ENCODE measurements at places on chromosomes 16 and 17. TPM values are rescaled to one million over a fixed set of nuclear protein-coding genes. Genes with fewer than 3 reads are reported as not detected.

GRCh38 chr16:79484237-79484636, 116.3 kb downstream of the MAF start:
- no peak for DNase-seq

GRCh38 chr17:39660397-39661385, 4.5 kb upstream of the TCAP start:
- DNase-seq, result no peak

GRCh38 chr17:35774499-35774898, 13.8 kb downstream of the C17orf50 start:
- DNase-seq, result no peak

DNA sequence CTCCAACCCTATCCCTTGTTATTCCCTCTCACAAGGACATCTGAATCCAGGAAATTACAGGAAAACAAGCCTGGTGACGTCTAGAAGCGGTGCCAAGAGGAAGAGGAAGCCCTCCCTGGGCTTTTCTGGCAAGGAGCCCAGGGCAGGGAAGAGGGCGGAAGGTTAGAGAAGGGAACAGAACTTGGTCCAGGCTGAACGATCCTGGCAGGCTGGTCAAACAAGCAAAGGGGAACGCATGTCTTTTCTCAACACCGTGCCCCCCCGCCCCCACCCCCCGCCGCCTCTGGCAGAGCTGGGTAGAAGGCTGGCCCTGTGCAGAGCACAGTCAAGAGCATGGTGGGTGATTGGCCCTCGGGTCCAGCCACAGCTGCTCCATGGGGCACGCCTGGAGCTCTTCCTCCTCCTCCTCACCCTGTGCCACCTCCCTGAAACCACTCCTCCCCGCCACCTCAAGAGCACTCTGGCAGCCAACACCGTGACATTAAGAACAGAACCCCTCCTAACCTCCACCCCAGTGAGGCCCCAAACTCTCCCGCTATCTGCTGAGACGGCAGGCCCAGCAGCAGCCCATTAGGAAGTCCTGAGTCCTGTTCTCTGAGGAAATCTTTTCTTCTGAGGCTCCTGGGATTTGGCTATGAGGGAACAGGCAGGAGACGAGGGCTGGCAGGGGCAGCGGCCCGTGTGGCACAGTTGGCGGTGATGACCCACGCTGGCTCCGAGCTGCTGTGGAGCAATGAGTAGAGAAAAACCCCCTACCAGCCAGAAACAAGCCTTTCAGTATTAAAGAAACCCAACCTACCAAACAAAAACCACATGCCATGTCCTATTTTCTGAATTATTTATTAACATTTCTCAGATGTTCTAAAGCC, 7.3 kb downstream of the C16orf86 start:
- no peak for DNase-seq

GRCh38 chr16:21638573-21638975, 13.8 kb downstream of the IGSF6 start:
- no peak for DNase-seq

DNA sequence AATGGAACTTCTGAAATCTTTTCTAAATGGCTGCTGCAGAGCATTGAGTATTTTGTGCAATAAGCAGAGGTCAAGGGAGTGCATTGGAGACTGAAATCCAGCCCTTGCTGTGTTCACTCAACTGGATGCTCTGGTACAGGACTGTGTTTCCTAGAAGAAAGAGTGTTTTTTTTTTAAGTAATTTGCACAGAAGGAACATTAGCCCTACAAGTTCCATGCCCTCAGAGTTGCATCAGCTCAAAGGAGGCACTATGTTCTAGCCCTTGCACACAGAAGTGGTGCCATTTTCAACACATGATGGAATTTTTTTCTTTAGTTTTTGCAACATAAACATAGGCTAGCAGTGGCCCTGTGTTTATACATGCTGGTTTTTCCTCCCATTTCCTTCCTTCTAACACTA, 144.1 kb upstream of the HLF start:
- no peak for DNase-seq

- no peak for DNase-seq
These were observed 5.2 kb downstream of the LITAFD start for GRCh38 chr16:8887431-8887765.

- DNase-seq, result no peak
These were observed 18.0 kb upstream of the NDRG4 start for GRCh38 chr16:58481931-58482330.

- DNase-seq, result no peak
These were observed 22.4 kb downstream of the MIS12 start for GRCh38 chr17:5508810-5509209.

DNA sequence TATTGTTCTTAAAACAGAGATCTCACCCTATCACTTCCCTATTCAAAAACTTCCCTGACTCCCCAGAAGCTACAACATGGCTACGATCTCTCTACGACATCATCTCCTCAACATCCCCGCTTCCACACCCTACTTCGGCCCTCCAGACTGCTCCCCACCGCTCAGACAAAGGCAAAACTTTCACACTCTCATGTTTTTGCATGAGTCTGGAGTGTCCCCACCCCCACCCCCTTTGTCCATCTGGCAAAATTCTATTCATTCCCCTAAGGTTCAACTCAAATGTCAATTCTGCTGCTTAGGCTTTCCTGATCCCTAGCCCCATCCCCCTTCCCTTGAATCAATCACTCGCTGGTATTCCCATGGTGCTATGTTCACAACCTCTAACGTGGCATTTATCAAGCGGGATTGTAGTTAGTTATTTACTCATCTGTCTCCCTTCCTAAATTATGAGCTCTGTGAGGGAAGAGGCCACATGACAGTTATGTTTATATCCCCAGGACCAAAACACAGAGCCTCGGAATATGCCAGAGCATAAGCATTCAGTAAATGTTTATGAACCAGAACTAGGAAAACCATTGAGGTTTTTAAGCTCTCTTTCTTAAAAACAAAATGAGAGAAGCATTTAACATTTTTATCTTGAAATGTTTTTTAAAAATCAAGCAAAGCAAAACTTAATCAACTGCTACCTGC, 55.9 kb downstream of the STX8 start:
- no peak for DNase-seq

DNA sequence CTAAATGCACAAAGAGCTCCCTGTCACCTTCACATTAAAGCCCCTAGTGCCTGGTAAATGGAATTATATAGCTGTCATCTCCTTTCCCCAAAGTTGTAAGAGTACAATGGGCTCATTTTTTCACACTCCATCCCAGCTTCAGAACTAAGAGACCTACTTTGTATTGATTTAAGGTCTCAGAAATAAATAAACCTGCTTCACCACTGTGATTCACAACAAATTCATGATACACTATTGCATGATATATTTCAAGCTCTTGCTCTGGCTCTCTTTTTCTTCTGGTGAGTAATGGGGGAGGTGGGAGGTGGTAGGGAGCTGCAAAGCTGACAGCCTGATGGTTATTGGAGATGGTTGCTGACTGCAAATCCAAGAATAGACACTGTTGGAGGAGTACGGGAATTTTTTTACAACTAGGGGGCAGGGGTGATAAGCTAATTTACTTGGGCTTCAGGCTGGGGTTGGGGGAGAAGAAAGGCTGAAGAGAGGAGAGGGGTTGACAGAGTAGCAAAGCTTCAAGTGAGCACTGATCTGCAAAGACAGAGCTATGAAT, 189.9 kb downstream of the AATF start:
- no peak for DNase-seq

DNA sequence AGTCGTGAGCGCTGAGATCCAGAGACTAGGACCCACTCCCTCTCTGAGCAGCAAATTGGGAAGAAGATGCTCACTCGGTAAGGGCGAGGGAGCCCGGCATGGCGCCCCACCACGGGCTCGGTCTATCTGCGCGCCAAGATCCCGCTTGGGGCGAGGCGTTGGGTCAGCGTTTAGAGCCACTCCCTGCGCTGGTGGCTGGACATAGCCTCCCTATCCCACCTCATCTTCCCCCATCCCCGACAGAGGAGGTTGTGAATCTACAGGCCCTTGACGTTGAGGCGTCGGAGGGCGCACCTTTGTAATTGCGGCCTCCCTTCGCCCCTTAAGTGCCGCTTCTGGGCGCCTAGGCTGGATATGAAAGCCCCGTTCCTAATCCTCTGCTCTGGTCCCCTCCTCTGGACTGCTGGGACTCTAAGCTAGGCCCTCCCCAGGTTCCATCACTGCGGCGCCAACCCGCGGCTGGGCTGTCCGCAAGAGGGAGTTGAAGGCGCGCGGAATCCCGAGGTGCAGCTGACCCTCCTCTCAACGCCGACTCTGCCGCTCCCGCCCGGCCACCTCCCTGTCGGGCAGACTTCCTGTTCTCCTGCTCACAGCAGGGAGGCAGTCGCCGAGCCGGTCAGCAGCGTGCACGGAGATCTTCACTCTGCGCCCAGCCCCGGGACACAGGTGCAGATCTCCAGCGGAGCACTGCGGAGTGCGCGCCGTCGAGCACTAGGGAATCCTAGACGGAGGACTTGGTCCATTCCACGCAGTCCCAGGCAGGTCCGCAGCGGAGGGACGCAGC, 16.1 kb upstream of the HOXB9 start:
- no peak for DNase-seq

DNA sequence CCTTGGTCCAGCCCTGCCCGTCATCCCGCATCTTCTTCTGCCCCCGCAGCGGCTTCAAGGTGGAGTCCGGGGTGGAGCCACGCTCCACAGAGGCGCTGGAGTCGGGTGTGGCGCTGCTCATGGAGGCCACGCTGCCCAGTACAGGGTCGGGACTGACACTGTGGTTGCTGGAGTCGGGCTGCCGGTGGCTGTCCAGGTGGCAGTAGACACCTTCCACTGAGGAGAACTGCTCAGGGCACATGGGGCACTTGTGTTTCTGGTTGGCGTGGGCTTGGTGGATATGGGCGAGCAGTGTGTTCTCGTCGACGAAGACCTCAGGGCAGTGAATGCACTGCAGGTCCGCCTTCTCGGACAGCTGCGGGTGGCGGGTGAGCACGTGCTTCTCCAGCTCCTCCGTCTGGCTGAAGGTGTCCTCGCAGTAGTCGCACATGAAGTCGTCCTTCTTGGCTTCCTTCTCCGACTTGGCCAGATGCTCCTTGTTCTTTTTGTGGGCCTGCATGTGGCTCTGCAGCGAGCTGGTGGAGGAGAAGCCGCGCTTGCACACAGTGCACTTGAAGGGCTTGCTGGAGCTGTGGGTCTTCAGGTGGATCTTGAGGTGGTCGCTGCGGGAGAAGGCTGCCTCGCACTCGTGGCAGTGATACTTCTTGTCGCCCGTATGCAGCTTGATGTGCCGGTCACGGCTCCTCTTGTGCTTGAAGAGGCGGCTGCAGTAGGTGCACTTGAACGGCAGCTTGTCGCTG, 217.8 kb downstream of the ZNF423 start:
- no peak for DNase-seq

DNA sequence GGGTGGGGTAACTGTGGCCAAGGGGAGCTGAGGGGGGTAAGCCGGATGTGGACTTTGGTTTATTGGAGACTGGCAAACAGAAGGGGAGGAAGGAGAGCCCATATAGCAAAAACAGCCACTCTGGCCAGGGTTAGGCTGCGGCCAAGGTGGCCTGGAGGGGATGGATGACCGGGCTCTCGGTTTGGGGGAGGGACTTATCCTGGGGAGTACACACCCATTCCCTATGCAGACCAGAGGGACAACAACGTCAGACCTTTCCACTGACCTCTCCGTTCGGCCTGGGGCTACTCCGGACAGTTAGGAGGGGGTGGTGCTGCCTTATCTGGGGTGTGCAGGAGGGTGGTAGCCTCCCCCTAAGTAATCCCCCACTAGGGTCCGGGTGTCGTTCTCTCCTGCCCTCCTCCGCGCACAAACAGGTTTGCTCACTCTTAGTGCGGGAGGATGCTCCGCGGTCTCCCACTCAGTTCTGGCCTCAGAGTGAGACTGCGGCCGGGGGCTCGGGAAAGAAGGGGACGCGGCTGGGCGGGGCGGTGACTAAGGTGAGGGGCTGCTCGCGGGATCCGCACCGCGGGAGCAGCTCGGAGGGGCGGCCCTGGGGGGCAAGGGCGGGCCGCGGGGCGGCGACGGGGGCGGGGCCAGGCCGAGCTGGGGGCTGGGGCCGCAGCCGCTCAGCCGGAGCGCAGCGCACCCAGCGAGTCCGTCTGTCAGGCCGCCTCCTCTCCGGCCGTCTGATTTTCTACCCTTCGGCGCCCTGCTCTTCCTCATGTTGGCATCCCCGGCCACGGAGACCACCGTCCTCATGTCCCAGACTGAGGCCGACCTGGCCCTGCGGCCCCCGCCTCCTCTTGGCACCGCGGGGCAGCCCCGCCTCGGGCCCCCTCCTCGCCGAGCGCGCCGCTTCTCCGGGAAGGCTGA, at the start of gene WNK4:
TSS of gene WNK4 (plus strand) at position 675 of the 915 bp plus-strand sequence. CDS start at position 764, 89 bp downstream.
- no peak for DNase-seq

- no peak for DNase-seq
These were observed 137.9 kb downstream of the SLC39A11 start for GRCh38 chr17:72954579-72954978.

DNA sequence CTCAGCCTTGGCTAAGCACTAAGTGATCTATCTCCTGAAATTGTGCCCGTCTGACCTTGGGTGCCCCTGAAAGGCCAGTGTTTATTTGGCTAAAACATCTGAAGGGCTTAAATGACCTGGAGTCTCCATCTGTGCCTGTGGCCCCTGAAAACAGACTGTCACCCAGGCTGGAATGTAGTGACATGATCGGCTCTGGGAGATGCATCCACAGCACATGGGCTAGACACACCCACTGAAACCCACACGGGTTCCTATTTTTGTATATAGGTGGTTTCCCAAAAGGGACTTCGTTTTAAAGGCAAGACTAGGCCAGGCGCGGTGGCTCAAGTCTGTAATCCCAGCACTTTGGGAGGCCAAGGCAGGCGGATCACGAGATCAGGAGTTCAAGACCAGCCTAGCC, 13.5 kb downstream of the CEP295NL start:
- DNase-seq, result no peak

- no peak for DNase-seq
These were observed 912.6 kb upstream of the SOX9 start for GRCh38 chr17:71208111-71208704.

DNA sequence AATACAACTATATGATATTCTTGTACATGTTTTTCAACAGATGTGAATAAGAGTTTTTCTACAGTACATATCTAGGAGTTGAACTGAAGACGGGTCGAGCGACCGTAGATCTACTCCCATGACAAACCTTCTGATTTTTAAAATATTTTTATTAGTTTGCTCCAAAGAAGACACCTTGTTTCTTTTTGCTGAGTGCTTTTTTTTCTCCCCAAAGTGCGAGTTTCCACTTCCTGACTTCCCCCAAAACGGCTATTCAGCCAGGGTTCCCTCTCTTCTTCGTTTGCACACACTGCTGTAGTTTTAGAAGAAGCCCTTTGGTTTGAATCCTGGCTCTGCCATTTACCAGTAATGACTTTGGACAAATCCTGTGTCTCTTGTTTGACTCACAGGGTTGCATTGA, 241.7 kb upstream of the MAF start:
- no peak for DNase-seq

MEOX1 gene
- total RNA-seq, result 4.7 TPM

CENPN gene
- total RNA-seq, result 8.3 TPM

B3GNT9 gene
- total RNA-seq, result 12.8 TPM

MLYCD gene
- 8.8 TPM for total RNA-seq

AANAT gene
- total RNA-seq, result not detected

TMEM204 gene
- 33.1 TPM for total RNA-seq

PNMT gene
- total RNA-seq, result 5.6 TPM

SOST gene
- total RNA-seq, result not detected

CDK3 gene
- total RNA-seq, result 3.2 TPM

Data from vagina (tissue), 2 donors.